ENCODE measurements at places on chromosomes 7 and 10.

DNA sequence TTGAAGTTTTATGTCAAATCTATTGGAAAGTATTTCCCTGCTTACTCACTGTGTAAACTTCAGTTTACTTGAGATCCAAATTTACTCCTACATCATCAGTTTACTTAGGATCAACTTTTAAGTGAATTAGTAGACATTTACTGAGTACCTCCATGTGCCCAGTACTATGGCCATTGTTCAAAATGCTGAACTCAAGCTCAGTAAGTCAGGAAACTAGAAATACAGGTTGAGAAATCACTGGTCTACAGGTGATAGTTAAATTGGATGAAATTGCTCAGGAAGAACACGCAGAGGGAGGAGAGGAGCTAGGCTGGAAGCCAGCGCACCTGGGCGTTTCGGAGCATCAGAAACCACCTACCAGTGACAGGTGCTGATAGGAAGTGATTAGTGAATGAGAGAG is 25.5 kb upstream of the EBLN1 start:
- no peak for DNase-seq

GRCh38 chr7:42065942-42066341 is 171.1 kb downstream of the GLI3 start:
- DNase-seq: no peak

DNA sequence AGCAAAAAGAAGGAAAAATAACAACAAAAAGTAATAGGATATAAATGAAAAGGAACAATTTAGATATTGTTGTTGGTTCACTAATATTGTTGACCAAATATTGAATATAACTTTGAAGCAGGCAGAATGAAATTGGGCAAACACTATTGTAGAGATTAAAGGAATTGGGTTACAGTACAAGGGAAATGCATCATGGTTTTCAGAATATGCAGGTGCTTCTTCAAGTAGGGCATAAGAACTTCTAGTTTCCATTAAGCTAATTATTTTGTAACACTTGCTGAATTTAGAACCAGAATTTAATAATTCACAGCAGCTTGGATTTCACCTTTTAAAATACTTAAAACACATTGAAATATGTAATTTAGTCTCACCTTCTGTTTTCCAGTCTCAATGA is 36.5 kb downstream of the RPA3 start:
- DNase-seq: peak; percentile 79

DNA sequence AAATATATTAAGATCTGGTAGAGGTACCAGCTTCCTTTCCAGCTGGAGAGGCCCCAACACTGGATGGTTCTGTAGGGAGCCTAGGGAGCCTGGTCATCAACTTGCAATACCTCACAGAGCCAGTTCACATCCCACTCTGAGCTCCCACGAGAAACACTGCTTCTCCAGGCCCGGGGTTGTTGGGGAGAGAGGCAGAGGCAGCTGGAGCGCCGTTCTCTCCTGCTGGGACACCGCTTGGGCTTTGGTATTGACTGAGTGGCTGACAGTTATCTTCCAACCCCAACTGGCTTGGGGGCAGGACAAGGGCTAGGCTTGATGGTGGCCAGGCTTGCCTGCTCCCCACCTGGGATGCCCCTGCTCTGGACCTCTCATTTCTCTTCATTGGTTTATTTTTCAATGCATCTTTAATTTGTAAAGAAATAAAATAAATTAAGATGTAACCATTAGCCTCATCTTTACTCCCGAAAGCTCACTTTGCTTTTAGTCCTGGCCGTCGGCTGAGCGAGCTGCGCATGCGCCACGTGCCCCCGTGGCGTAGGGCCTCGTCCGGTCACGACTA is 10.0 kb upstream of the CHCHD1 start:
- DNase-seq: peak; percentile 51

GRCh38 chr10:119316729-119317097 is 109.3 kb downstream of the GRK5 start:
- DNase-seq: no peak

DNA sequence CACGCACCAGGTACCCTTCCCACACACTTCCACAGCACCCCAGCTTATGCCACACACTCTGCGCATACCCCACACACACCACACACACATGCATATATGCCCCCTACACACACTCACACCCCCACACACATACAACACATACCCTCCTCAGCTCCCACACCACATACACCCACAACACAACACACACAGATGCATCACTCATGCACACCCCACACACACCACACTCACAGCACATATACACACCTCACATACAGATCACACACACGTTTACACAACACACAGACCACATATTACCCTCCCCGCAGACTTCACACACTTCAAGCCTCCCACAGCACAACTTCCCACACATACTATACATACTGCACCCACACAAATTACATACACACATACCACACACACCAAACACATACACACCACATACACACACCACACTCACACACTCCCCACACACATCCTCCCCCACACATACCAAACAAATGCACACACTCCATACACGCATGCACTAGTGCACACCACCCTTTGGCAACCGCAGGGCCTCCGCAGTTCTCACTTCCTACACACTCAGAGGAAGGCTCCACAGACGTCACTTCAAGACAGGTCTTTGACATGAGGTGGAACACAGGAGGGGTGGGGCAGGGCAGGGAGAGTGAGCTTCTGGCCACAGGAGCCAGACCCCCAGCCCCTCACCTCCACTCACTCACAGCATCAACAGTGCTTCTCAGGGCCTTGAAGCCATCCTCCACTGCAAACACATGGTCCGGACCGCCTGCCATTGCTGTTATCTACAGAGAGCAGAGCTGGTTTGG is 18.5 kb upstream of the ANTXRL start:
- DNase-seq: no peak

DNA sequence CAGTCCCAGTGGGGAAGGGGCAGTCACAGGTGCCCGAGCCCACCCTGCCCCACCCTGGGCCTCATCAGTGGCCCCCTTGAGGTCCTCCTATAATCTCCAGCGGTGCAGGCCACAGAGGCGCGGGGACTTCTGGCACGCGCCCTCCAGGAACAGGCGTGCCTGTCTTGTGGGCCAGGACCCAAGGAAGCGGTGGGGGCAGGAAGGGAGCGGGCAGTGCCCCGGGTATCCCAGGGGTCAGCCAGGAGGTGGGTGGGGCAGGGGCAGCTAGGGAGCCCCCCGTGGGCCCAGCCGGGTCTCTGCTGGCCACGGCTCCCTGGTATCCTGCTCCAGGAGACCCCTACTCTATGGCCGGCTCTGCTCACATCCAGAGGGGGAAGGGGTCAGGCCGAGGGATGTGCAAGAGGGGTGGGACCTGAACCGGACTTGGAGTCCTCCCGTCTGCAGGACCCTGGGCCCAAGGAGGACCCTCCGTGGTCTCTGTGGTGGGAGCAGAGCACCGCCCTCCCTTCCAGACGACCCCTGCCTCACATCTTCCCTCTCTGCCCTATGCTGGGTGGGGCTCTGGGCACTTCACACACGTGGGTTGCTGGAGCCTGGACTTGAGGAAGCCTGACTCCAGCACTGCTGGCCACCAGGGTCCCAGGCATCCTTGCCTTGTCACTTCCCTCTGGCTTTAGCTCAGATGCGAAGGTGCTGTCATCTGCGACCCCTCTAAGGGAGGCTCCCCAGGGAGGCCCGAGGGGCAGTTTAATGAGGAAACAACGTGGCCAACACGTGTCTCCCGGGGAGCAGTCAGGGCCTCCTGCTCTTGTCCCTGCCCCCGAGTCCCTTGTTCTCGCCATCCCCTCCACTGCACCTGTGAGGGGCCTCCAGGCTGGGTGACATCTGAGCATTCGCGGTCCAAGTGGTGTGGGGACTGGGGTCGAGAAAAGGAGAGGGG is 18.3 kb upstream of the GRIFIN start:
- DNase-seq: no peak

GRCh38 chr7:114851406-114852061 is 70.4 kb upstream of the MDFIC start:
- no peak for DNase-seq

- DNase-seq: no peak
These were observed 23.9 kb downstream of the EBLN1 start for GRCh38 chr10:22193945-22194344.

GRCh38 chr7:104967088-104967487 is 46.9 kb upstream of the KMT2E start:
- DNase-seq: no peak

GRCh38 chr7:123552641-123553040 is 5.0 kb downstream of the NDUFA5 start:
- no peak for DNase-seq

DNA sequence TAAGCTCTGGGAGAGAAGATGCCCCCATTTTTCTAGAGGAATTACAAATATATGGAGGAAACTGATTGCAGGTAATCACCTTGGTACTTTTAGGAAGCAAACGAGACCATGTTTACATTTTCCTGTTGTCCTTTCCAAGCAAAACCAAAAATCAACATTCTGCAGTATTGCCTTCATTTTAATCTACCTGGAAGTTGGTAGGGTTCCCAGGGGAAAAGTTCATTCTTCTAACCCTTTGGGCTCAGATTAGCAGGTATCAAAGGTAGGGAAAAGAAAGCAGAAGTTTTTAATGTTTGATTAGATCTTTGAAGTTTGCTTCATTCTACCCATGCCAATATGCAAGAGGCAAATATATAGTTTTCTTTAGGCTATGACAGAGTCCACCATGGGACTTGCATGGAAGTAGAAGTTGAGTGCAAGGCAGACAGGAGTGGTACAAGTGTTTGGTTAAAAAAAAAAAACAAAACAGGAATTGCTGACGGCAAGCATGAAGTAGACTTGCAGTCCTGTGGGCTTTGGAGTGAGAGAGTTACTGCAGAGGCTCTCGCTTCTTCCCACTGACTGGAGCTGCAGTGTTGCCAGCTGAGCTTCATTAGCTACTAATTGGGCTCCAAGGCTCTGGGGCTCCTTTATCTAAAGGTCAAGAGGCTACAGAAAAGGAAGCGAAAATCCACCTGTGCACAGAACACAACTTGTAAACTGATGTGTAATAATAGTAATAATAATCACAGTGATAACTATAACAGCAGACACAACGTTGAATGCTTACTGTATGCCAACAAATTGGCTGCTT is 28.9 kb upstream of the ASAH2 start:
- no peak for DNase-seq

- DNase-seq: no peak
These were observed at the start of gene INHBA for GRCh38 chr7:41702635-41703371. INHBA (minus strand) TSS chr7:41703090; CDS start chr7:41700374, 2,716 bp downstream.

DNA sequence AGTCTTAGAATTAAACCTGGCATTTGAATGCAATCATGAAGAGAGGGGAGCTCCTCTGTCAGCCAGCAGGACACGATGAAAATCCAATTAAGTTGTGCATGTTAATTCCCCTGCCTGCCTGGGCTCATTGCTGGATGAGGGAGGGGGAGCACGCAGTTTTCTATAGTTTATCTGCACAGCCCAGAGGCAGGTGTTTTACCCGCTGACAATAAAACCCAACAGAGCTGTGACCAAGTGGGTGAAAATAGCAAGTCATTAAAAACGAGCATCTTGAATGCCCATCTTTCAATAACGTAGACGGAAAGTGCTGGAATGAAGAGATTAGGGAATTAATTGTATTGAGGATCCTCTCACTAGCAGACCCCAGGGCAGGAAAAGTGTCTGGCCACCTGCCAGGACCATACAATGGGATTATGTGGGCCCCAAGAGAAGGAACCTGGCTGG is 100.1 kb upstream of the FAM20C start:
- peak; percentile 18 for DNase-seq

- peak; percentile 64 for DNase-seq
These were observed at the start of gene COBL for GRCh38 chr7:51316666-51317581. COBL (minus strand) TSS chr7:51316809; CDS start chr7:51316633, 176 bp downstream.

DNA sequence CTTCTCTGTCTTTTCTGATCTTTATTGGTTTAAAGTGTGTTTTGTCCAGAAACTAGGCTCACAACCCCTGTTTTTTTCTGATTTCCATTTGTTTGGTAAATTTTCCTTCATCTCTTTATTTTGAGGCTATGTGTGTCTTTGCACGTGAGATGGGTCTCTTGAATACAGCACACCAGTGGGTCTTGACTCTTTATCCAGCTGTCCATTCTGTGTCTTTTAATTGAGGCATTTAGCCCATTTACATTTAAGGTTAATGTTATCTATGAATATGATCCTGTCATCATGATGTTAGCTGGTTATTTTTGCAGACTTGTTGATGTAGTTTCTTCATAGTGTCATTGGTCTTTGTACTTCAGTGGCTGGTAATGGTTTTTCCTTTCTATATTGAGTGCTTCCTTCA is 10.1 kb downstream of the TEX36 start:
- DNase-seq: no peak

DNA sequence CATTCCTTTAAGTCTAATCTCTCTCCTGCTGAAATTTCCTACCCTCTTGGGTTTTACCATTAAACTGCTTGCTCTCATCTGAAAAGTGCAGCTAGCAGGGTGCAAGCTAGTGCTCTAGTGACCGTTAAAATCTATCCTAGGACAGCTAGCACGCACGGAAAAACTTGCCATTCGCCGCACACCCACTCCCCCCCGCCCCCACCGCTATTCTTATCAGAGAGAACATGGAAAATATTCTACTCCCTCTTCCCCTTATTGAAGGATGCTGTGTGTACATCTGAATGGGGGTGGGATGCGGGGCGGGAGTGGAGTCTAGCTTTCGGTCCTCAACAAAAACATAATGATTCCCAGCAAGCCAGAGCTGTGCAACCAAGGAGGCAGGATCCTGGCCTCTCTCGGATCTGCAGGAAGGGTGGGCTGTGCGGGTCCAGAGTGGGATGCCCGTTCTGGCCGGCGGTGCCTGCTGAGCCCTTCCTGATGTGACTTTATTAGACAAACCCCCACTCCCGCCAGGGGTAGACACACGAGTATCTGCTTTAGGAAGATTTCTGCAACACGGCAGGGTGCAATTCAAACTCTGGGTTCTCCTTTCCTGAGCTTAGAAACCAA is 1.1 kb upstream of the ADRA2A start:
- no peak for DNase-seq

DNA sequence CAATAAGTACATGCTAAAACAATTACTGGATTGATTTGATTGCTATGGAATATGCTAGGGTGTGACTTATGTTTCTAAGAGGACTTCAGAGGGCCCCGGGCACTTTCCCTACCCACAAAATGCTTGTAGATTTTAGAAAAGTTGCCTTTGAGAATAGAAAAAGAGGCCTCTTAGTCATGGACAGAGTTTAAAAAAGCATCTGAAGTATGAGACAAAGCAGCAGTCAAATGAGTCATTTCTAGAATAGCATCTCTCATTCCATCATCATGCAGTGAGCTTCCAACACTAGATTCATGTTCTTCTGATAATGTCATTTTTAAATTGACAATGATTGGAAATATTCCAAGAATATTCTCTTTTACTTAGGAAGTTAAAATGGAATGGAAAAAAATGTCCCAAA is 675.1 kb upstream of the PCDH15 start:
- DNase-seq: no peak

GRCh38 chr7:16171928-16172327 is 249.4 kb downstream of the CRPPA start:
- no peak for DNase-seq
